ENCODE measurements at places on chromosomes 2 and 18. TPM values are rescaled to one million over a fixed set of nuclear protein-coding genes. Genes with fewer than 3 reads are reported as not detected.

GRCh38 chr18:32422978-32423740 is 47.5 kb downstream of the GAREM1 start:
- peaks cover 2% of the 10 kb centered on the region for H3K27me3 ChIP-seq
- H3K4me3 ChIP-seq = no peak overlapping the region
- no peaks in the 10 kb centered on the region for H3K36me3 ChIP-seq
- no peak overlapping the region for H3K27ac ChIP-seq

Gene RNU2-63P
- 24.3 TPM for total RNA-seq

DNA sequence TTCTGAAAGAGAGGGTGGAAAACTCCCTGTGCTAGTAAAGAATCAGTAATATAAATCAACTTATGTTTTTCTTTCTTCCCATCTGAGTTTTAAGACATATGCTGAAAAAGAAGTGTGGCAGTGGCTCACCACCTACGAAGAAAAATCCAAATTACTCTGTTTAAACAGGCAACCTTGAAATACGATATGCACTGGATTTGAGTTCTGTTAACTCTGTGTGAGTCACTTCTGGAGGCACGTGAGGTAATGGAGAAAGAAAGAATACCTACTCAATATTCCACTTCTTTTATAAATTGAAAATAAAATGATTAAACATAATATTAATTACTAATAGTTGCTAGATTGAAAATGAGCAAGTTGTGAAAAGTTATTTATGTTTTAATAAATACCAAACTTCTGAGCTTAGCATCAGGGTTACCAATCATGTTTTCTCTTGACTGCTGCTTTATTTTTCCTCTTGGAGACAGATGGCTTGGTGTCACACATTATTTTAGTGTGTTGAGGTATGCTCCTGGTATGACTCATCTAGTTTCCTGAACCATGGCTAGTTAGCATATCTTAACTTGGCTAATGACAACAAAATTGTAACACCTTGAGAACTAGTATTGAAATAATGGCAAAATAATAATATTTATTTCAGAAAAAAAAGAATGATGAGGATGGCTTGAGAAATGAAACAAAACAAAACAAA is 1705.5 kb upstream of the PIK3C3 start:
- H3K4me1 ChIP-seq = no peaks in the 10 kb centered on the region
- H3K36me3 ChIP-seq = no peaks in the 10 kb centered on the region
- no peak overlapping the region for H3K27ac ChIP-seq

DNA sequence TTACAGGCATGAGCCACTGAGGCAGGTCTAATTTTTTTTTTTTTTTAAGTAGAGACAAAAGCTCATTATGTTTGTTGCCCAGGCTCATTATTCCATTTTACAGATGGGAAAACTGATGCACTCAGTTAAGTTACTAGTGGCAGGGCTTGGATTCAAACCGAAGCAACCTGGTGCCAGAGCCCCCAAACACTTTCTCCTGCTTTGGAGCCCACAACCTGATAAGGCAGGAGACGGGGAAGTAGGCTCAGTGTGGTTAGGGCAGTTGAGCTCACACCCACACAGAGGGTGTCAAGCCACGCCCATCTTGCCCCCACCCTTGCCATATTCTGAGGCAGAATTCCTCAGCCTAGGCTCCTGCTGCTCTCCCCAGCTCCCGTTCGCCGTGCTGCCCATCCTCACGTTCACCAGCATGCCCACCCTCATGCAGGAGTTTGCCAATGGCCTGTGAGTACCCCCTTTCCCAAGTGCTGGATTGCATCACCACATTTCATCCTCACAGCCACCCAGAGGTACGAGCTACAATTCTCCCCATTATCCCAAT is 5.8 kb upstream of the CTDSP1 start:
- no peaks in the 10 kb centered on the region for H3K27me3 ChIP-seq
- H3K36me3 ChIP-seq = peaks cover 2% of the 10 kb centered on the region
- peaks cover 24% of the 10 kb centered on the region for H3K4me1 ChIP-seq
- peak overlapping the region; percentile 45 for H3K27ac ChIP-seq
- no peak for DNase-seq

DNA sequence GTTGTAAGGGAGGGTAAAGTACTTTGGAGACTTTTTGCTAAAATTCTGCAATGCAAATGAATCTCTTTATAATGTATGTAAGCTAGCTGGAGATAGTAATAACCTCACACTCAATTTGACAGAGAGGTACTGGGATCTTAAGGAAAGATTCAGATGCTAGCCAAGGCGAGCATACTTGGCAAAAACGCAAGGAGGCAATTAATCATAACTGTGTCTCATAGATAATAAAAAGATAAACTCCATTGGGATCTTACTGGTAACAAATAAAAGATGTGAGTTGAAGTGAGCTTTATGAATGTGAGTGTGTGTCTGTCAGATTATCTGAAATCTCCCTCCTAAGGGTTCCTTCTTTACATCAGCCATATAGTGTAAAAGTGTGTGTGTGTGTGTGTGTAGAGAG is 533.0 kb downstream of the TMX3 start:
- H3K36me3 ChIP-seq = no peaks in the 10 kb centered on the region
- H3K27ac ChIP-seq = no peak overlapping the region
- H3K4me1 ChIP-seq = no peaks in the 10 kb centered on the region
- DNase-seq = no peak
- no peak overlapping the region for H3K4me3 ChIP-seq

Gene NOL4
- not detected for total RNA-seq

DNA sequence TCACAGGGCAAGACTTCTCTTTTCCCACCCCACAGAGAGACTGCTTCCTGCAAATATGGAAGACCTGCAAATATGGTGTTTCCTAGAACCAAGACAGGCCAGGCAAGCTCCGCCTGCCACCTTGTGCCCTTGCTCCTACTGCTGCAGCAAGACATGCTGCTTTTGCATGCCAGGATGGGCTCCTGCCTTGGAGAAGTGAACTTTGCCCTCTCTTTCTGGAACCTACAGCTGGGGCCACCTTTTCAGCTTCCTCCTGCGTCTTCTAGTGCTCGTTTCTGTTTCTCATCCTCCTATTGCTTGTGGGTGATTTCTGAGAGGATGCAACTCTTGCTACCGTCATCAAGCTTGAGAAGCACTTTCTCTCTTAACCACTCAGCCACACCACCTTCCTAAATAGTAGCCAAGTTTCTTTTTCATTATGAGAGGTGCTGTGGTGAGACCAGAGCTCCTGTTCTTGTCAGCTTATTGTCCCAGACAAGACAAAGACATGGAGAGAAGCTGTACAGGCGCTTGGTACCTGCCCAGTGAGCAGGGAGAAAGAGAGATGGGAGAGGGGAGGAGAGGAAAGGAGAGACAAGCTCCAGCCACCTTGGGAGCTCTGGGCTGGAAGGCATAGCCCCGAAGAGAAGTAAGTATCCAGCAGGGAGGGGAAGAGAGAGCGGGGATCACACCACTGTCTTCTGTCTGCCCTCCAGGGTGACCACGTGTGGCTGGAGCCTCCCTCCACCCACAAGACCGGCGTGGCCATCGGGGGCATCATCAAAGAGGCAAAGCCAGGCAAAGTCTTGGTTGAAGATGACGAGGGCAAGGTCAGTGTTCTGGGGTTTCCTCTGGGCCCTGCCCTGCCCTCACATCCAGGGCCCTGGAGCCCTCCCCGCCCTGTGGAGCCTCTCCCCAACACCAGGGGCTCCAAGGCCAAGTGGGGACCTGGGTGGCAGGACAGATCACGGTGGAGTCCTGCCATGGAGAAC is 28.3 kb downstream of the MYO7B start:
- H3K4me1 ChIP-seq = peaks cover 23% of the 10 kb centered on the region
- H3K36me3 ChIP-seq = peaks cover 5% of the 10 kb centered on the region
- H3K27ac ChIP-seq = peak overlapping the region; percentile 99
- peak overlapping the region; percentile 87 for H3K4me3 ChIP-seq

- H3K27me3 ChIP-seq = no peaks in the 10 kb centered on the region
- no peaks in the 10 kb centered on the region for H3K36me3 ChIP-seq
- H3K4me3 ChIP-seq = no peak overlapping the region
- no peak for DNase-seq
These were observed 8.8 kb upstream of the AQP4 start for GRCh38 chr18:26874283-26874682.

Gene RAB1A
- total RNA-seq = 61.9 TPM

GRCh38 chr2:67399144-67399543 is 2.0 kb downstream of the ETAA1 start:
- H3K27me3 ChIP-seq = no peaks in the 10 kb centered on the region
- H3K4me1 ChIP-seq = peaks cover 14% of the 10 kb centered on the region
- DNase-seq = no peak
- no peak overlapping the region for H3K27ac ChIP-seq
- no peak overlapping the region for H3K4me3 ChIP-seq
- peaks cover 9% of the 10 kb centered on the region for H3K36me3 ChIP-seq

DNA sequence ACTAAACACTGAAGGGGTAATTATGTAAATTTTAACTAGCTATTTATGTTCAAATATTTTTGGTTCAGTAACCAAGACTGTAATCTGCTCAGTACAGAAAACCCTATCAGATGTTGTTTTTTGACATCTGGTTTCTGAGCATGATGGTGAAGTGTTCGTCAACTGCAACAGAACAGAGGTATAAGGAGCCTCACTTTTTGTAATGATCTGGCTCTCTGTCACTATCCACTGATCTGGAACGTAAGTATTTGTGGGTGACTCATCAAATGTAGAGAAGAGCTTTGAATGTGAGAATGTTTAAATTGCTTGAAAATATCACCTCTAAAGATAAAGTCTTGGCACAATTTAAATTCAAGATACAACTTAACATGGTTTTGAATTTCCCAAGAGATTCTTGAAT is 213.6 kb upstream of the FAM98A start:
- no peaks in the 10 kb centered on the region for H3K36me3 ChIP-seq
- no peak overlapping the region for H3K4me3 ChIP-seq
- no peak for DNase-seq
- H3K4me1 ChIP-seq = no peaks in the 10 kb centered on the region

Gene TUBA3E
- total RNA-seq = not detected

DNA sequence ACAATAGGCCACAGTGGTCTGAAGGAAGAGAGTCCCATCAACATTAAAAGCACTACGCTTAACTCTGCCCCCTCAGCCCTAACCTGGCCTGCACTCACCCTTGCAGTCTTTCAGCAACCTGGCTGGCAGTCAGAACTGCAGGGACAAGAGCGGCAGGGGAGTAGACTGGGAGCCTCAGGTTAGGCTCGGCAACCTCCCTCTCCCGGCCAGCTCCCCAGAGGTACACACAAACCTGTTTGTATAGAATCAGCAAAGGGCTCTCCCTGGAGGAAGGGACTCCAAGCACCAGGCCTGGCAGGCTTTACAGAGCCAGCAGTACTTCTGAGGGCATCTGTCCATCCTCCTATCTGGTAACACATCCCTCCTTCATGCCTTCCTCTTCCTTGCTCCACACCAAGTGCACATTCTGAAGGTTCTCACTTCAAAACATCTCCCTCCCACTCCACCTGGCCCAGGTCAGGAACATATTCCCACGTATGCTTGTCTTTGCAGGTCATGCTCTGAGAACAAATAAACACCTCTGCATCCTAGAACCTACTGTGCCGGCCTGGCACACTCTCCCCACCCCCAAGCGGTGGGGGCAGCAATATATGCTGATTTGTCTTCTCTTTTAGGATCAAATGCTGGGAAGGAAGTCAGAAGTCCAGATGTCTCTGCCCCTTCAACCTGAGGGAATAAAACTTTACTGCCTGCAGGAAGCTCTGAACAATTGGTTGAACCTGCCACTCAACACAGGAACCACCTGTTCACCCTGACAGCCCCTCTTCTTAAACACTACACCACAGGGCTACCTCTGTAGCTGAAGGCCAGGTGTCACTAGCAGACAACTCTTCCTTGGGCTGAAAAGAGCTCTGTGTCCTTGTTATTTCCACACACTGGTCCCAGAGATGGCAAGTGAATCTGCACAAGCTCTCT is 12.6 kb upstream of the SFXN5 start:
- H3K27ac ChIP-seq = no peak overlapping the region
- H3K4me1 ChIP-seq = no peaks in the 10 kb centered on the region
- H3K36me3 ChIP-seq = no peaks in the 10 kb centered on the region
- DNase-seq = no peak
- no peak overlapping the region for H3K4me3 ChIP-seq

GRCh38 chr2:106175086-106175850 is 18.8 kb downstream of the UXS1 start:
- no peak overlapping the region for H3K4me3 ChIP-seq
- H3K4me1 ChIP-seq = peaks cover 24% of the 10 kb centered on the region
- no peak for DNase-seq
- peaks cover 12% of the 10 kb centered on the region for H3K36me3 ChIP-seq
- no peaks in the 10 kb centered on the region for H3K27me3 ChIP-seq

Gene EN1
- not detected for total RNA-seq

Gene SMAD2
- total RNA-seq = 127 TPM

Gene CERKL
- total RNA-seq = not detected

- H3K27ac ChIP-seq = peak overlapping the region; percentile 55
- H3K27me3 ChIP-seq = no peaks in the 10 kb centered on the region
- H3K4me3 ChIP-seq = peak overlapping the region; percentile 53
- DNase-seq = no peak
These were observed 19.5 kb downstream of the ARHGAP15 start for GRCh38 chr2:143148757-143149156.

Gene TMEM163
- total RNA-seq = 0.19 TPM

Gene CYRIA
- 2.1 TPM for total RNA-seq

- no peaks in the 10 kb centered on the region for H3K27me3 ChIP-seq
- peaks cover 21% of the 10 kb centered on the region for H3K36me3 ChIP-seq
- H3K27ac ChIP-seq = no peak overlapping the region
- no peak overlapping the region for H3K4me3 ChIP-seq
- H3K4me1 ChIP-seq = peaks cover 12% of the 10 kb centered on the region
- DNase-seq = no peak
These were observed 50.4 kb upstream of the SERTAD2 start for GRCh38 chr2:64704161-64704560.

DNA sequence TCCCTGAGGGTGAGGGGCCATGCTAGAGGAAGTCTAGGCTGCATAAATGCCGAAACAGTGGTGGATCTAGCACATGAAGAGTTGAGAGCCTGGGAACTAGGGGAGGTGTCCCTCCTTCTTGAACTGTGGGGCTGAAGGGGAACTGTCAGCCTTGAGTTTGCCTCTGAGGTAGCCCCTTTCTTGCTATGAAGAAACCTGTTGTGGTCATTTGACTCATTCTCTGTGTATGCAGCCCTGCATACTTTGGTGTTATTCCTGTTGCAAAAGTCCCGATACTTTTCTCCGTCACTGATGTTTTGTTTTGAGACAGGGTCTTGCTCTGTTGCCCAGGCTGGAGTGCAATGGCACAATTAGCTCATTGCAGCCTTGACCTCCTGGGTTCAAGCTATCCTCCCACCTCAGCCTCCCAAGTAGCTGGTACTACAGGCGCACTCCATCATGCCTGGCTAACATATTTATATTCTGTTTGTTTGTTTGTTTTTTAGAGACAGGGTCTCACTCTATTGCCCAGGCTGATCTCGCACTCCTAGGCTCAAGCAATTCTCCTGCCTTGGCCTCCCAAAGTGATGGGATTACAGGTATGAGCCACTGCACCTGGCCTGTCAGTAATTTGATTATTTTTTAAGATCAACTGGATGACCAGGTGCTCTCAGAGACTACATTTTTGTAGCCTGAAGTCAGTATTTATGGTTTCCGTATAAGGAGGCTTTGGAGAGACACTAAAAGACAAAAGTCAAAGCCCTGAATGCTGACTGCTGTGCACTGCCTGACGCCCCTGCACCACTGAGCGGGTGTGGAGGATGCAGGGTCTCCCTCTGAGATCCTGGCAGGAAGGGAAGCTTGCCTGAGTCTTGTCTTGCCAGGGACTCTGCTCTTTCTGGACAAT is 126.0 kb upstream of the MSH6 start:
- H3K4me3 ChIP-seq = no peak overlapping the region
- no peaks in the 10 kb centered on the region for H3K4me1 ChIP-seq
- DNase-seq = no peak
- peaks cover under 1% of the 10 kb centered on the region for H3K27me3 ChIP-seq
- H3K36me3 ChIP-seq = no peaks in the 10 kb centered on the region
- H3K27ac ChIP-seq = no peak overlapping the region

GRCh38 chr2:109128048-109128615 is 873 bp upstream of the SH3RF3 start:
- H3K4me1 ChIP-seq = peaks cover 5% of the 10 kb centered on the region
- H3K27me3 ChIP-seq = peaks cover 17% of the 10 kb centered on the region
- peak overlapping the region; percentile 83 for H3K4me3 ChIP-seq
- H3K27ac ChIP-seq = no peak overlapping the region
- H3K36me3 ChIP-seq = no peaks in the 10 kb centered on the region
